Stromal cell of bone marrow (primary cell): ENCODE measurements at places on chromosomes 11 and 22.

DNA sequence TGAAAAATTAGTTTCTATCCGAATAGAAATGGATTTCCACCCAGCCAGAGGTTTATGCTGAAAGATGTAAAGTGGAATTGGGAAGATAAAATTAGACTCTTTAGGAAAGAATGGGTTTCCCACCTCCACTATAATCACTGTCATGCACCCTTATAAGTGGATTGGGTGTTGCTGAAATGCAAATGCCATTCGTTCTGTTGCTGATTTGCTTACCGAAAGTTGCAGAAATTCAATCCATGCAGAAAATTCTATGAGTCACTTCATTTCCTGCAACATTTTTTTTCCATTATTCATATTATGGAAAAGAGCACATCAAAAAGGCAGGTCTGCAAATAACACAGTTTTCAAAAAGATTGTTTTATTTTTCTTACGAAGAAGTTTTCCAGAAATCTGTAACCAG, 65.6 kb downstream of the LDLRAD3 start:
- DNase-seq = peak; percentile 26

DNA sequence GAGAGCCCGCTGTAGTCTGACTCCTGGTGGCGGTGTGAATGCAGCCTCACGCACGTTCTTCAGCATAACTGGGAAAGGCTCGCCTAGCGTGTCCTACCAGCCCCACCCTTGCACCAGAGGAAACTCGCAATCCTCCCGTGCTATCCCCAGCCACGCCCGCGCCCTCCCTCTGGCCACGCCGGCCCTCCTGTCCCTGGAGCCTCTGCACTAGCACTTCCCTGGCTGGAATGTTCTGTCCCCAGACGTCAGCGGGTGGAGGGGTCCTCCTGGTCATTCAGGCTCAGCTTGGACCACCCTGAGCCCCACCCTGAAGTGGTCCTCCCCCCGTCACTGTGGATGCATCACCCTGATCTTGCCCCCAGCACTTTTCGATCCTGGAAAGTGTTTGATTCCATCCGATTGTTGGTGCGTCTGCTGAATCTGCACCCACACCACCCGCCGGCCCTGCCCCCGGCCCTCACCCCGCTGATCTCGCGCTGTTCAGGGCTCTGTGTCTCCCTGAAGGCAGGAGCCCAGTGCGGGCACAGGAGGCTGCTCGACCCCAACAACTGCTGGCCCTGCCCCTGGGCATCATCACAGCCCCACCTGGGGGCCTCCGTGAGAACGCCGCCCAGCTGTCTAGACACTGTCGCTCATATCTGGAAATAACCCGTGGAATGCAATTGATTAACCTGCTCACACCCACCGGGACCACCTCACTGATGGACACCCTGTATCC, 437.0 kb downstream of the TBC1D22A start:
- no peak for DNase-seq

- no peak for DNase-seq
These were observed 877.6 kb upstream of the CHORDC1 start for GRCh38 chr11:91100427-91100826.

DNA sequence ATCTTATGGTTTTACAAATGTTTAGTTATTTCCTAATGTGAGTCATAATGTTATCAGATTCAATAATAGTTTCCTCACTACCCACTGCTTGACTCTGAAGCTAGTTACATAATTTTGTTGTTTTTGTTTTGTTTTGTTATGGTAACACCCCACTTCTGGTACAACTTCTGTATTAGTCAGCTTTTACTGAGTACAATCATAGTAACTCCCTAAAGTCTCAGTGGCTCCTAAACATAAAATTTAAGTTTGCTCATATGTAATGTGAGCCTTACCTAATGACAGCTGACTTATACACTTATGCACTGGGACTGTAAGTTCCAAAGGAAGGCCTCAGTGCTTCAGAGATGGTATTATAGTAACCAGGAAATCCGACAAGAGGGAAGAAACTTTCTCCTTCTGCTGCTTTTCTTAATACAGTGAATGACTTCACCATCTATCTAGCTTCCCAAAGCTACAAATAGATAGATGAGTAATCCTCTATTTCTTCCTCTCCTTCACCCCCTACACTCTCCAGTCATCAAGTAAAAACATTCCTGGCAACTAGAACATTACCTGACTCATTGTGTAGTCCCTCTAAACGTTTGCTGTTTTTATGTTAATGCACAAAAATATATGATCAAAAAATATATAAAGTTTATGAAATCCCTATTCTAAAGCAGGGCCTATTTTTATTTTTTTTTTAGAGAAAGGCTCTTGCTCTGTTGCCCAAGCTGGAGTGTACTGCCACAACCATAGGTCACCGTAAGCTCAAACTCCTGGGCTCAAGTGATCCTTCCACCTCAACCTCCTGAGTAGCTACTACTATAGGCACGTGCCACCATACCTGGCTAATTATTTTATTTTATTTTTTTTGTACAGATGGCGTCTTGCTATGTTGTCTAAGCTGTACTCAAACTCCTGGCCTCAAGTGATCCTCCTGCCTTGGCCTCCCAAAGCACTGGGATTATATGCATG, 563.0 kb downstream of the SOX6 start:
- peak; percentile 86 for DNase-seq

GRCh38 chr11:83249445-83249844, 36.7 kb downstream of the CCDC90B start:
- no peak for DNase-seq

GRCh38 chr11:112253605-112254242, 6.9 kb downstream of the PLET1 start:
- DNase-seq = no peak

GRCh38 chr11:112661571-112661970, 299.6 kb upstream of the NCAM1 start:
- DNase-seq = no peak
